ENCODE measurements at places on chromosomes 5 and 9. TPM values are rescaled to one million over a fixed set of nuclear protein-coding genes. Genes with fewer than 3 reads are reported as not detected.

DNA sequence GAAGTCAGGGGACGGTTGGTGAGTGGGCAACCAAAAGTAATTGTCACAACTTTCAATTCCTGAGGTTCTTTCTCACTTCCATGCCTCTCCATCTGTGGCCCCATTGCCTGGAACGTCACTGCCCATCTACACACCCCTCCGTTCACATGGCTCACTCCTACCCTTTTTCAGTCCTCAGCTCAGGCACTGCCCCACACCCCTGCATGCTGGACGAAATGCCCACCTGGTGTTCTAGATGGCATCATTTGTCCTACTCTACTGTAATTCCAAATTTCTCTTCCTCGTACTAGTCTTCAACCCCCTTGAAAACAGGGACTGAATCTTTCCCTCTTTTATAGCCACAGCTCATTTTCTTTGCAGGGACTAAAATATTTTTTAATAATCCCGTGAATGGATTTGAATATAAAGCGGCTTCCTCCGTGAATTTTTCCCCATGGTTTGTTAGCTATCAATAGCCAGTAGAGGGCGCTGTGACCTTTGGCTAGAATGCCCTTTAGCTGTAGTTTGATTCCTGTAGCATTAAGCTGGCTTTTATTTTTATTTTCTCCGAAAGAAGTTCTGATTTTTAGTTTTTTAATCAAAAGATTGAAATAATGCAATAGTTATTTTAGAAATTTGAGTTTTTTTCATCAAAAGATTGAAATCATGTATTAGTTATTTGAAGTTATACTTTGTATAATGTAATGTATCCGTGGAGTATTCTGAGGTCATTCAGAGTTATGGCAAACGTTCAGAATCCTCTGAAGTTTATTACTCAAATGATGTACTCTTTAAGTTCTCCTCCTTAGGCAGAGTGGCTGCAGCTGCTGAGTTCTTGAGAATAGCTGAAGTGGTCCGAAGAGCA lies 232.1 kb downstream of the SH3GL2 start:
- peak; percentile 51 for DNase-seq

GRCh38 chr9:69145144-69145715 lies 28.8 kb upstream of the TJP2 start:
- no peak for DNase-seq

DNA sequence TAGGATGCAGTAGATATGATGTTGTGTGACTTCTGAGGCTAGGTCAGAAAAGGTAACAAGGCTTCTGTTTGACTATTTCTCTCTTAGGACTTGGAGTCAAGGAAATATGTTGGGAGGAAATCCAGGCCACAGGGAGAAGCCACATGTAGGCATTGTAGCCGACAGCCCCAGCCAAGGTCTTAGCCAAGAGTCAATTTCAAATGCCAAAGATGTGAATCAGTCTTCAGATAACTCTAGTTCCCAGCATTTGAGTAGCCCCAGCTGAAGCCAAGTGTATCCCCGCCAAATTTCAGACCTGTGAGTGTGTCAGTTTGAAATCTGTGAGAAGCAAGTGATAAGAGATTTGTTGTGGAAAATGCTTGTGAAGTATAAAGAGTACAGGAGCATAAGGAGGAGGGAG lies 38.1 kb upstream of the ISL1 start:
- DNase-seq = no peak

The IFNA21 gene
- not detected for total RNA-seq

DNA sequence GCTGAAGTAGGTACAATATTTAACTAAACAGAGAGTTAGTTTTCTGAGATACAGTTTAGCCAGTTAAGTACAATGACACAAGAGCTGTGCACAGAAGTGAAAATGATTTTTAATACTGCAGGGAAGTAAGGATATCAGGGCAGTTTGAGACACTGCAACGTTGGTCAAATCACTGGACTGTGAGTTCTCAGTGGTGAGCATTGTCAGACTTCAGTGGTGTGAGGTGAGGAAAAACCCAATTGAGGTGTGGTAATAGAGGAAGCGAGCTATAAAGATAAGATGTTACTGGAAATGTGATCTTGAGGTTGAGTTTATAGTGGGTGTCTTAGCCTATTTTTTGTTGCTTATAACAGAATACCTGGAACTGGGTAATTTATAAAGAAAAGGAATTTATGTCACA lies 12.8 kb upstream of the FBXL7 start:
- DNase-seq = no peak

DNA sequence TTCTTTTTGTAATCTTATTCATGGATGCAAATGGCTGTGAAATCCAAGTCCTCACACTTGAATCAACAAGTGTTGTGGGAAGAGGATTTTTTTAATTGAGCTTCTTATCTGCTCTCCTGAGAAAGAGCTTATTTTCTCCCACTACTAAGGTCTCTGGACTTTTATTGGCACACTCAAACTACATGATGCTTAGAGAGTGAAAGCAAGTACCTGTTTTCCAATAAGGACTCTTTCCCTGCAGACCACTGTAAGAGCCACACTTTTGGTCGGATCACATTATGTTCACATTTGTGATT lies 546.4 kb upstream of the ARRDC3 start:
- DNase-seq = no peak

The IL9 gene
- total RNA-seq = not detected

The CIZ1 gene
- total RNA-seq = 134 TPM

The ASPN gene
- 7.5 TPM for total RNA-seq

DNA sequence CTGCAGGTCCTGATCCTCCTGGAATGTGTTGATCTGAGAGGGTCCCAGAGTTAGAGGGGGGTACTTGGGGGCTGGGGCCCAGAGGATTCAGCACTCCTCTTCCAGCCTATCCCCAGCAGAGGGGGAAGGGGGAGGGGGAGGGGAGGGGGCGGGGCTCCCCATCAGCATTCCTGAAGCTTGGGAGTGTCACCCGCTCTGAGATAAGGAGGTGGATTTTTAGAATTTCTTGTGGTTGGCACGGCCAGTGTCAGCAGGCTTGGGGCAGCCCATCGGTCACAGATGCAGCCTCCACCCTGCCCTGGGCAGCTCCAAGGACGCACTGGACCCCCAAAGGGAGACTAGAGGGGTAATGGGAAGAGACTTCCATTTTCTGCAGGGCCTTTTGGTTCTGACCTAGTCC lies 5.3 kb downstream of the FGF18 start:
- DNase-seq = peak; percentile 38

GRCh38 chr5:142200387-142200786 lies 91.8 kb downstream of the NDFIP1 start:
- DNase-seq = no peak

- DNase-seq = no peak
These were observed 73.2 kb upstream of the STXBP1 start for GRCh38 chr9:127538849-127539258.

DNA sequence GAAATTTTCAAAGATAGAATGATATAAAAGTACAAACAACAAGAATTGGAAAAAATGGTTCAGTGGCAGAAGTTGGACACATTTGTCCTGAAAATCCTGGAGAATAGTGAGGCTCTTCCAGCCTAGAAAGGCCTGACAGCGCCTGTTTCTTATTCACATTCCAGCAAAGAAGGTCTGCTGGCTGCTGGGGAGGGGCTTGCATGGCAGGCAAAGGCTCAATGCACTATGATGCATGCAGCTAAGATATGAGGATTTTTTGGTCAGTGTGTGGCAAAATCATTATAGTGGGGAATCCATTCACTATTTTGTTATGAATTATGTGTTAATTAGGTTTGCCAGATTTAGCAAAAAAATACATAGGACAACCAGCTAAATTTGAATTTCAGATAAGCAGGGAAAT lies 243.9 kb upstream of the SLC30A5 start:
- no peak for DNase-seq

The HMMR gene
- 0.31 TPM for total RNA-seq

GRCh38 chr9:69293156-69293555 lies 31.9 kb upstream of the ENTREP1 start:
- DNase-seq = no peak

DNA sequence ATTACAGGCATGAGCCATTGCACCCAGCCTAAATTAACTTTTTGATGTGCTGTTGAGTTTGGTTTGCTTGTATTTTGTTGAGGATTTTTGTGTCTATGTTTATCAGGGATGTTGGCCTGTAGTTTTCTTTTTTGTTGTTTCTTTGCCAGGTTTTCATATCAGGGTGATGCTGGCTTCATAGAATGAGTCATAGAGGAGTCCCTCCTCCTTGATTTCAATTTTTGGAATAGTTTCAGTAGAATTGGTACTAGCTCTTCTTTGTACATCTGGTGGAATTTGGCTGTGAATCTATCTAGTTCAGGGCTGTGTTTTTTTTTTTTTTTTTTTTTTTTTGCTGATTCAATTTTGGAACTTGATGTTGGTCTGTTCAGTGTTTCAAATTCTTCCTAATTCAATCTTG lies 1164.3 kb upstream of the DMAC1 start:
- no peak for DNase-seq

DNA sequence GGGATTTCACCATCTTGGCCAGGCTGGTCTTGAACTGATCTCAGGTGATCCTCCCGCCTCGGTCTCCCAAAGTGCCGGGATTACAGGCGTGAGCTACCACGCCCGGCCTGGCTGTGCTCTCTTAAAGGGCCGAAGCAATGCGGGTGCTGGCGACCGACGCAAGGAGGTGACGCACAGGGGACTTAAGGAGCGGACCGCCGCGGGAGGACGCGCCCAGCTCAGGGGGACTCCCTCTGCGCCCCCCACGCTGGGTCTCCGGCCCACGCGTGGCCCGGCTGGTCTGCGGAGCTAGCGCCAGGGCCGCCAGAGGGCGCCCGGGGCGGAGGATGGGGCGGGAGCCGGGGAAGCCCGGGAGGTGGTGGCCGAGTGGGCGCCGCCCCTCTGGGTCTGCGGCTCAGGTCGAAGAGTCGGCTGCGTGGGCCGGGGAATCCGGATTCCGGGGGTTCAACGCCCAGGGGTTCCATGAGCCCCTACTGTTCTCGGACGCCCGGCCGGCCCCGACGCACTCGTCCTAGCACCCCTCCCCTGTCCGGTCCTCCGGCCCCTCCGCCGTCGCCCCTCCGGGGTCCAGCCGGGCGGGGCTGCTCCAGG lies 502 bp upstream of the CERCAM start:
- DNase-seq = peak; percentile 71

The SLC22A4 gene
- 3.1 TPM for total RNA-seq

GRCh38 chr9:114738581-114739316 lies 56.8 kb upstream of the TEX48 start:
- peak; percentile 71 for DNase-seq

- no peak for DNase-seq
These were observed 90.3 kb upstream of the GCNT4 start for GRCh38 chr5:75142566-75143136.

DNA sequence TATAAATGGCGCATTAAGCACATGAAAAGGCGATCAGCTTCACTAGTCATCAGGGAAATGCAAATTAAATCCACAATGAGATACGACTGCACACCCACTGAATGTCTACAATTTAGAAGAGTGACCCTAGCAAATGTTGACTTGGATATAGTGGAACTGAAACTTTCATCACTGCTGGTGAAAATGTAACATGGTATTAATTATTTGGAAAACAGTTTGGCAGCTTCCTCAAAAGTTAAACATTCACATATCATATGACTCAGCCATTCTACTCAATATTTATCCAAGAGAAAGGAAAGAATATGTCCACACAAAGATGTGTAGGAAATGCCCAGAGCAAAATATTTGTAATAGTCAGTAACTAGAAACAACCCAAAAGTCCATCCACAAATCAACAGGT lies 146.5 kb downstream of the LPAR1 start:
- no peak for DNase-seq

- DNase-seq = peak; percentile 45
These were observed 155.8 kb upstream of the SMIM23 start for GRCh38 chr5:171629628-171630349.

DNA sequence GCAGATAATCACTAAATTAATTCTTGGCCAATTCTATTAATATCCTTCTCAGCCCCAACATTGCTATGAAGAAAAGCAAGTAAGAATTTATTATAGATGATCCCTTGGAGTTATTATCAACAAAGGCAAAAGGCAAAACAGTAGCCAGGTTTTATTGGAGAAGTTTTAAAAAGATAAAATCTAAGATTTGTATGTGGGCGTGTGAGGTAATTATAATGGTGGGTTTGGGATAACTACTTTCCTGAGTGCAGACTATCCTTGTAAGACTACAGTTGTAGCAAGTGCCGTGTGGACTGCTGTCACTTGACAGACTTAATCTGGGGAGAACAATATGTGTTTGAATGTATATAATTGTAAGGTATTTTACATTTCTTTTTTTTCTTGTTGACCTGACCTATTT lies 23.2 kb downstream of the SLC31A1 start:
- DNase-seq = no peak

The GTF2H2 gene
- total RNA-seq = 39.5 TPM

The OTP gene
- not detected for total RNA-seq

- no peak for DNase-seq
These were observed 253.4 kb downstream of the ARRDC3 start for GRCh38 chr5:91129748-91130147.

- DNase-seq = no peak
These were observed 795.8 kb downstream of the EFNA5 start for GRCh38 chr5:106874974-106875373.

The IFNA5 gene
- total RNA-seq = not detected

DNA sequence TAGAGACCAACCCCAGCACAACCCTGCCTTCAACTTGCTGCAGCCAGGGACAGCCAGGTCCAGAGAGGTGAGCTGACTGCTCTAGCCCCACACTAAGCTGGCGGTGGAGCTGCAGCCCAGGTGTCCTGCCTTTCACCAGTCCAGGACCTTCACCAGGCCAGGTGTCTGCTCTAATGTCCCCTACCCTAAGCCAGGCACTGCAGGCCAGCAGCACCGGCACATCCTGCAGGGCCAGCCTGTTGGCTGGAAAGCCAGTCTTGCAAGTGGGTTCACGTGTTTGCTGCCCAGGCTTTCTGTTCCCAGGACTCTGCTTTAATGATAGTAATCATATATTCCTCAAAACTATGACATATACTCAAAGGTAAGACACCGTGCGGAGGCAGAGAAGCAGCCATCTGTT lies 5.5 kb downstream of the SHC3 start:
- DNase-seq = no peak

DNA sequence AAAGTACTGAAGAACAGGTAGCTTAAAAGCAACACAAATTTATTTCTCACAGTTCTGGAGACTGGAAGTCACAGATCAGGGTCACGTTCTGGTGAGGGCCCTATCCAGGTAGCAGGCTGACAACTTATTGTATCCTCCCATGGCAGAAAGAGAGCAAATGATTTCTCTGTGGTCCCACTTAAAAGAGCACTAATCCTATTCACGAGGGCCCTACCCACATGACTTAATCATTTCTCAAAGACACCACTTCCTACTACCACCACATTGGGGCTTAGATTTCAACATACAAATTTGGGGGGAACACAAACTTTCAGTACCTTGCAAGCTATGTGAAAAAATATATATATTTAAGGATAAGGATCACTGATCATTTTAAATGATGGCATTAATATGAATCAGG lies 75.8 kb upstream of the PPP1R2B start:
- DNase-seq = no peak

Data from ureter (tissue), 1 donor.